ENCODE measurements at places on chromosomes 7 and 10.

GRCh38 chr10:70007116-70007820 lies 45.4 kb upstream of the MACROH2A2 start:
- no peak for DNase-seq

DNA sequence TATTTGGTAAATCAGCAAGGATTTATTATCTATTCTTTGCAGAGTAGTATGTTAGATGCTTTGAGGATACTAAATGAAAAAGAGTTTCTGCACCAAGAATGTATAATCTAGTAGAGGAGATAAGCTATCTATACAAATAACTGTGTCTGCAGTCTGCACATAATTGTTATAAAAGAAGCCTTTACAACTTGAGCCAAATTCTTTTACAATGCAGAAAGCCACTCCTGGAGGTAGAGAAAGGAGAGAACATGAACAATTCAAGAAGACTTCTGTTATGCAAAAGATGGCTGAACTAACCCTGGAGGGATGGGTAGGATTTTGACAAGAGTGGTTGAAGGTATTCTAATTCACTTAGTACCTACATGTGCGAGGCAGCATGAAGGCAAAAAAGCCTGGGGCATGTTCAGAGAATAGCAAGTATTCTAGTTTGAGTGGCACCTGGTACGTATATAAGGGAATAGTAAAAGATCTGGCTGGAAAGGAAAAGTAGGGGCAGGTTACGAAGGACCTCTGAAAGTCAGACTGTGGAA lies 251.1 kb upstream of the KAT6B start:
- no peak for DNase-seq

GRCh38 chr10:77168161-77168560 lies 469.4 kb downstream of the KCNMA1 start:
- DNase-seq: no peak

DNA sequence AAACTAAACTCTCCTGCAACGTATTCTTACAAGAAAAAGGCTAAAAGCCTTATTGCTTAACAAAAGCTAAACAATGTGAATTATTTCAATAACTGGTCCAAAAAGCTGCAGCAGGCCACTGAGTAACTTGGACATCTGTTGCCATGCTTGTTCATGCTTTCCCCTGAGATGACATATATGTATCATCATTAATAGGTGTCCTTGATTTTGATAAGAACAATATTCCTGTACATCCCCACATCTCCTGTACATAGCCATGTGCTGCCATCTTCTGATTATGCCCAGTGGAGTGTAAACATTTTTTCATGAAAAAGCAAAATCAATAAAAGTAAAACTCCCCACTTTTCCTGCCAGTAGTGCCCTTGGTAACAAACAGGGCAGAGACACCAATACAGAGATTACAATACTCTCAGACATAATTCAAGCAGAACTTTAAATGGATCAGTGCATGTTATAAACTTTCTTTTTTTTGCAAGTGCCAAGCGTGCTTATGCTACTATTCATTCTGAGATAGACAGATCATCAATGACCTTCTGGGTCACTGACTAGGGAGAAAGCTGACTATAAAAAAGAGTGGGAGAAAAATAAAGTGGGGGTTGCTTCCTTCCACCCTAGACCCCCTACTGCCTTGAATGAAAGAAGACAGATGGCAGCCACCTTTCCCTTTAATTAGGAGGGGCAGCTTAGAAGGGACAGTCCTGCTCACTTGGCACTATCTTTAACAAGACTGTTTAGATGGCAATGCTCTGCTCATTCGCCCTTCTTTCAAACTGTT lies 205.5 kb upstream of the KLF14 start:
- DNase-seq: no peak

DNA sequence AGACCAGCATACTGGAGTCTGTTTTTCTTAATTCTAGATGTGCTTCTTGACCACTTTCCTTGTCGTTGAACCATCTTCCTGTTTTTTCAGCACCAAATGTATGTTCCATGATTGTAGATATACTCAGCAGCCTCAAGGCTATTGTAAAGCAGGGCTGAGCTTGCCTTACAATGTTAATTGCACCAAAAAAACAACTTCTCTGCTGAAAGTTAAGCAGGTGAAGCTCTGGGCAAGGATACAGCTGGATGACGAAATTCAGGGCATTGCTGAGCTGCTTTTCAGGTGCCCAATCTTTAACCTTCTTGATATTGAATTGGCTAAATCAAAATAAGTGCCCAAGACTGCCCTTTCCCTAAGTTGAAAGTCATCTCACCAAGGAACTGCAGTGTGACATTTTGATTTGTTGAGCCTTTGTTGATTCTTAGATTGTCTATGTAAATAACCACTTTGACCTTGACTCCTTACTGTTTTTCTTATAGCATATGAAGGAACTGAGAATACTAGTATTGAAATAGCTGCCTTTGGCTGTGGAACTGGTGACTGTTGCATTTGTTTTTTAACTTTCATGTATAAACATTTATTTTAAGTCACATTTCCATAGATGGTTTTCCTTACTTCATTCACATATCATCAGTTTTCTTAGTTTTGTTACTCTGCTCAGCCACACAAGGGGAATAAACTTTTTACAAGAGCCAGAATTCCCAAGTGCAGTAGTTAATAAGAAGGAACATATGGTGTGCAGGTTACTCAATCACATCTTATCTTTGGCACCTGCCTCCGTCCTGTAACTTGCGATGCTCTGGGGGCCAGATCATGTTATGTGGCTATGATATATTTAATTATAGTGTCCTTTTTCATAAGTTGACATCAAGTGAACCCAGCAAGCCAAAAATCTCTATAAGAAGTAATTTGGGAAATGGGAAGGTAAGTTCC lies 3.1 kb downstream of the AHCYL2 start:
- DNase-seq: no peak

DNA sequence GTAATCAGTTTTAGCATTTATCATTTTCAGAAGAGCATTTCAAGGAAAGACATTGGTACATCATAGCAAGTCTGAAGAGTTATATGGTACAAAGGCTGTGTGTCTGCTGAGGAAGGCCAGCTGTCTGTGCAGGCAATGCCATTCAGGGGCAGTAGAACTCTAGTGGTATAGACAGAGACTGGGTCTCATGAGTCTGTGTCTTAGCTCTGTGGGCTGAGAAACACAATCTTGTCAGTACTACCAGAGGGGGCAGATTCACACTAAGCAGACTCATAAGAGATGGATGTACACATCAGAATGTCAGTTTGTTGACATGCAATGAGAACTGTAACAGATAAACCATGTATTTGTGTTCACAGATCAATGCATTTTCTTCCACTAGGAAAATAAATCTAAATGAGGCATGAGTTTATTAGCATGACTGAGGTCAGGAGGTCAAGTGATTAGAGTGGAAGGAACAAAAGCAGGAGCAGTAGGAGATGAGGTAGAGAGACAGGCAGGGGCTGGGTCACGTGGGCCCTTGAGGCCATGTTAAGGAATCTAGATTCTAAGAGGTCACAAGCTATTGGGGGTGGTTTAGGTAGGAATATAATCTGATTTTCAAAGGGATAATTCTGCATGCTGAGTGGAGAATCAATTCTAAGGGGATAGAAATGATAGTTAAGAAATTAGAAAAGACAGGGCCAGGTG lies 7.5 kb upstream of the GGCT start:
- no peak for DNase-seq

DNA sequence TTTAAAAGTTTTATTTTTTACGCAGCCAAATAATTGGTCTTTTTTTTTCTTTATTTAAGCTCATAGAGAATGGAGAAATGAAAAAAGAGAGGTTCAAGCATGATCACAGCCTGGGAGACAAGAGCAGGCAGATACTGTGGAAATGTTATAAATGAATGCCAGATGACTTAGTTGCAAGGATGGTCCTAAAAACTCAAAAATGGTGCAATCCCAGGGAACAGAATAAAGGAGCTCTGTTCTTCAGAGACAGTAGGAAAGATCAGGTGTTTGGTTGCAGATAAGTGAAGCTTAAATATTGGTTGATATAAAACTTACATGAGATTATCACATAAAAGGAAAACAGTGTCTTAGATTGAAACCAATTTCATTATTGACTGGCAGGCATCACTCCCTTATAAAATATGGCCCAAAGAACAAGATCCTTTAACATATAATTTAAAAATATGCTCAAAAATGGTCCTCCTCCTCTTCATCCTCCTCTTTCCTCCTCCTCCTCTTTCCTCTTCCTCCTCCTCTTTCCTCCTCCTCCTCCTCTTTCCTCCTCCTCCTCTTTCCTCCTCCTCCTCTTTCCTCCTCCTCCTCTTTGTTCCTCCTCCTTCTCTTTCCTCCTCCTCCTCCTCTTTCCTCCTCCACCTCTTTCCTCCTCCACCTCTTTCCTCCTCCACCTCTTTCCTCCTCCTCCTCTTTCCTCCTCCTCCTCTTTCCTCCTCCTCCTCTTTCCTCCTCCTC lies 18.6 kb downstream of the GNAT3 start:
- DNase-seq: no peak

DNA sequence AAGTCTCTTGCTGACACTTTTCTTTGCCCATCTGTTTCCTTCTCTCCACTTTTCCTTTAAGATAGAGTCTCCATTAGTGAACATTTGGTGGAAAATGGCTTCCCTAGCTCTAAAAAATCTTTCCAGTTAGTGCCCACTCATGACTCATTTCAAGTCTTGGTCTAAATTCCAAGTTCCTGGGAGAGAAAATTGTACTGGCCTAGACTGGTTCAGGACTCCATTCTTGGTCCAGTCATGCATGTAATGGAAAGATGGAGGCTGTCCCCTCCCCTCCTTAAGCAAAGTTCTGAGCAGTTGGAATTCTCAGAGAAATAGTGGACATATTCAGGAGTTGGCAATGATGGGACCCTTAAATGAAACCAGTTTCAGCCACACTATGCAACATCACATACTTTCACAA lies 3.8 kb upstream of the ALDH18A1 start:
- no peak for DNase-seq

- no peak for DNase-seq
Observed at GRCh38 chr7:82677493-82677892, 233.9 kb upstream of the CACNA2D1 start.

All from cortex of kidney (tissue), 1 donor.